Renal cortical epithelial cell (primary cell): ENCODE measurements at places on chromosomes 2 and 18. TPM values are rescaled to one million over a fixed set of nuclear protein-coding genes. Genes with fewer than 3 reads are reported as not detected.

Gene NYAP2
- total RNA-seq, result not detected in 2 replicates

- no peak for DNase-seq
Observed at GRCh38 chr2:8599421-8600242, 82.2 kb upstream of the ID2 start.

DNA sequence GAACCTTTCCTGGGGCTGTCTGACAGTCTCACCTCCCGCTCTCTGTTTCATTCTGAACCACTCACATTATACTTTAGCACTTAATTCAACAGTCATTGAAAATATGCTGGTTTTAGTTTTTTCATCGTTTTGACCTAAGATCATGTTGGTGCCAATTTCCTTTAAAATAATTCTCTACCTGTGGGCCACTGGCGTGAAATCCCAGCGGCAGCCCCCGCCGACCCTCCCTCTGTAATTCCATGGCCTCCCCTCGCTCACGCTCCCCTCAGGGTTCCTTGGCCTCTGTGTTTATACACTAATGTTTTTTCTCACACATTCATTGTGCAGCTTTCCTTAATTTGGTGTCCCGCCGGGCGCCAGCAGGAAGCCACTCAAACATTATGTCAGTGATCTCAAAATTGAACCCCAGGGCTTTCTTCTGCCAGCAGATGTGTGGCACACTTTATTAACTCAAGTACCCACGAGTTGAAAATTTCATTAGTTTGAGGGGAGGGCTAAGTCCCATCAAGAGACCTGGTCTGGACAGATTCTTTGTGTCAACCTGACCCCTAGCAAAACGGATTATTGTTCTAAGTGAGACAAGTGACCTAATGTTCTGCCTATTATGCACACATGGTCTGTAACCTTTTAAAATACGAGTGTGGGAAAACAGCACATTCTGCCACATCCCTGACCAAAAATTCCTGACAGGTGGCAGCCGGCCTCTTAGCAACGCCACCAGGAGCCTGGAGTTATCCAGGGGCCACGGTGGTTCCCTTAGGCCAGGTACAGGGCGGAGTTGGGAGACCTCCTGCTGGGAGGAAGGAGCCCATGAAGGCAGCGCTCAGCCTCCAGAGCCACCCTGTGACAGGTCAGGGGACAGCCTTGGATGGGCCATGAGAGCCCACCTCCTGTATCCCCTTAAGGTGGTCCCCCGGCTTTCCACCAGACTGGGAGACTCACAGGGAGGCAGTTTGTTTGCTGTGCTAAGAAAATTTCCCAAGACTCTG is 53.1 kb downstream of the APOB start:
- DNase-seq, result no peak

- no peak for DNase-seq
Observed at GRCh38 chr2:230220347-230220969, 674 bp upstream of the SP110 start.

GRCh38 chr2:172293952-172294351 is 133.4 kb upstream of the ITGA6 start:
- DNase-seq, result peak; percentile 54

GRCh38 chr2:205766779-205767359 is 84.6 kb downstream of the NRP2 start:
- peak; percentile 84 for DNase-seq

Gene C1QL2
- not detected in 2 replicates for total RNA-seq

Gene UGT1A9
- total RNA-seq, result 37.2 and 110 TPM in 2 replicates

DNA sequence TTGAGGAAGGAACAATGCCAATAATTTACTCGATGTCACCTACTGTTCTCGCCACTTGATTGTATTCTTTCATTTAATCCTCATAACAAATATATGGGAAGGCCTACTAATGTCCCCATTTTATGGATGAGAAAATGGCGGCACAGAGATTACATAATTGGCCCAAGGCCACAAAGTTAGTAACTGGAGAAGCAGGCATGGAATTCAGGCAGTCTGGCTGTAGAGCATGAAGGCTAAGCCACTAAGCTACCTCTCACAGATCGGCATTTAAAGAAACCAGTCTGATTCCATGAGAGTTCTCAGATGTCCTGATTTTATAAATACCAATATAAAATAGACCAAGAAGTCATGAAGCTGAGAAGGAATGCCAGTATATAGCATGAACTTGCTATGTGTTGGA is 121.8 kb upstream of the EPAS1 start:
- DNase-seq, result peak; percentile 22
